ENCODE measurements at places on chromosomes 6 and 20.

GRCh38 chr20:60950561-60950960 is 301.5 kb upstream of the CDH4 start:
- no peak for DNase-seq

DNA sequence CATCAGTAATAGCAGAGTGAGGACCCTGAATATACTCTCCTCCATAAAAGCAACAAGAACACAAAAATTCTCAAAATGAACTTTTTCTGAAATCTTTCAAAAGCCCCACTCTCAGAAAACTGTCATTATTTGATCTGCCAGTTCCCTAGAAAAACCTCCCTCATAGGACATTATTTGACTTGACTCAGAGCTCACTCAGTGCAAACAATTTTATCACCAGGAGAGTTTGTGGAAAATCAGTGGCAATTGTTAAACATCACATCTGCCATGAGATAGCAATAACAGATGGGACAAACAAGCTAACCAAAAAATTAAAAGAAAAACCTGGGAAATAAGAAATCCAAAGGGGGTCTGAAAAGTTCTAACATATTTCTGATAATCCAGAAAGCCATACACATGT is 100.0 kb downstream of the ATG5 start:
- no peak for DNase-seq

GRCh38 chr6:23518294-23518693 is 607.7 kb upstream of the NRSN1 start:
- DNase-seq, result no peak

- DNase-seq, result no peak
Observed at GRCh38 chr6:8085053-8085511, 17.3 kb downstream of the EEF1E1 start.

GRCh38 chr6:56109149-56109548 is 138.2 kb downstream of the COL21A1 start:
- no peak for DNase-seq

- DNase-seq, result no peak
Observed at GRCh38 chr20:56870271-56870670, 241.2 kb downstream of the TFAP2C start.

DNA sequence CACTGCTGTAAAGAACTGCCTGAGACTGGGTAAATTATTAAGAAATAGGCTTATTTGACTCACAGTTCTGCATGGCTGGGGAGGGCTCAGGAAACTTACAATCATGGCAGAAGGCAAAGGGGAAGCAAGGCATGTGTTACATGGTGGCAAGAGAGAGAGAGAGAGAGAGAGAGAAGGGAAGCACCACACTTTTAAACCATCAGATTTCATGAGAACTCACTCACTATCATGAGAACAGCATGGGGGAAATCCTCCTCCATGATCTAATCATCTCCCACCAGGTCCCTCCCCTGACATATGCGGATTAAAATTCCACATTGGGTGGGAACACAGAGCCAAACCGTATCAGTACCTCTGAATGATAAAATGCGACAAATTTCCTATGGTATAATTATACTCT is 203.9 kb upstream of the MARCKS start:
- DNase-seq, result no peak

GRCh38 chr20:7361321-7361720 is 578.9 kb downstream of the HAO1 start:
- no peak for DNase-seq

DNA sequence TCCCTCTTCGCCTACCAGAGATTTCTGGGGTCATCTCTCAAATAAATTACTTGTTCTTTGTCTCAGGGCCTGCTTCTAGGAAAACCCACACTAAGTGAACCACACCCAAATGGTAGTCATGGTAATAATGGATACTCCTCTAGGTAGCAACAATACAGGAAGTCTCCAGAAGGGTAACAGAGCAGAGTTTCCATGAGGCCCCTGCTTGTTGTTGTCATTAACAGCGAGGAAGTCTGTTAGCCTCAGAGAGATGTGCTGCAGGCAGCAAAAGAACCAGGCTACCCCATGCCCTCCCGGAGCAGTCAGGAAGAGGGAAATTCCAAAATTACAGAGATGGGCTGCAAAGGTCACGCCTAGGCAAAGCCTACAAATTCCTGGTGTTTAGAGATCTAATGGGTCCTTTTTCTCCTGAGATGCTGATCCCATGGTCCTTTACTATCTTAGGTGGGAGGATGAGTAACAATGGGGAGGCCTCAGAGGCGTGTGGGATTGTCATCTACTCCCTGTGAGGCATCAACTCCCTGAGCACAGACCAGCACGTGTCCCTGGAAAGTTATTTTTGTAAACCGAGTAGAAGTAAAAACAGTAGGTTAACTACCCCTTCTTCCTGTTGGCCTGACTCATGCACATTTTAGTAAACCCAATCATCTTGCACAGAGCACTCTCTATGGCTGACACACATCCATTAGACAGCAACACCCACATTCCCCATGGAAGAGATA is 10.1 kb downstream of the ISM1 start:
- DNase-seq, result no peak

GRCh38 chr6:85390775-85391174 is 59.1 kb upstream of the NT5E start:
- no peak for DNase-seq

DNA sequence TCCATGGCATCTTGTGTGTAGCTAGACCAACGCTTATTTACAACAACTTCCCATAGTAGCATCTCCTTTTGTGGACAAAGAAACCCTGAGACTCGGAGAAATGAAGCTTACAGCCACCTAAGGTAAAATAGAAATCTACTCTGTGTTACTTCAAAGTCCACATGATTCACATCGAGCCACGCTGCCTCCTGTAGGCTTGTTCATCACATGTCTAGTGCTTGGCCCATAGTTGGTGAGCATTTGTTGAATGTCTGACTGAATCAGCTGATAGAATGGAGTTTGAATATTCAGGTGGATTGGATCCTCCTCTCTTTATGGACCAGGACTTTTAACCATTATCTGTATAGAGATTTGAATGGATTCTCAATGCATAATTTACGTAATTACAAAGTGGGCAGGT is 130.7 kb downstream of the CCDC170 start:
- DNase-seq, result no peak

- no peak for DNase-seq
Observed at GRCh38 chr6:122461885-122462284, 9.7 kb downstream of the SERINC1 start.

DNA sequence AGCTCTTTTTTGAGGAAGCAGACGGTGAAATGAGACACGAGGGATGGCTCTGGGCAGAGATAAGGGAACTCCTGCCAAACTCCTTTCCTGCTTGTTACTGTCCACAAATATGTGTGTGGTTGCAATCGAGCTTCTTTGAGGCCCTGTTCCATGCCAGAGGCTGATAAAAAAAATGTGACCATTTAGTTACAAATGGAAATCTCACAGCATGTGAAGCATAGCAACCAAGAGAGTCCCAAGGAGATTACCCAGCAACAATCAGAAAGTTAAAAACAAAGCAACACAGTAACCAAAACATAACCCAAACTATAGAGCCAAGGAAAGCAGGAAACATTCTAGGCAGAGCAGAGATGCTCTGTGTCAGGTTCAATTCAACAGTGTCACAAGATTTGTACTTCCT is 35.4 kb upstream of the HMGN3 start:
- no peak for DNase-seq

All from H1 (cell line).